ENCODE measurements at places on chromosomes 11 and 22.

GRCh38 chr11:7546324-7546791 lies 32.6 kb downstream of the PPFIBP2 start:
- no peak for DNase-seq

DNA sequence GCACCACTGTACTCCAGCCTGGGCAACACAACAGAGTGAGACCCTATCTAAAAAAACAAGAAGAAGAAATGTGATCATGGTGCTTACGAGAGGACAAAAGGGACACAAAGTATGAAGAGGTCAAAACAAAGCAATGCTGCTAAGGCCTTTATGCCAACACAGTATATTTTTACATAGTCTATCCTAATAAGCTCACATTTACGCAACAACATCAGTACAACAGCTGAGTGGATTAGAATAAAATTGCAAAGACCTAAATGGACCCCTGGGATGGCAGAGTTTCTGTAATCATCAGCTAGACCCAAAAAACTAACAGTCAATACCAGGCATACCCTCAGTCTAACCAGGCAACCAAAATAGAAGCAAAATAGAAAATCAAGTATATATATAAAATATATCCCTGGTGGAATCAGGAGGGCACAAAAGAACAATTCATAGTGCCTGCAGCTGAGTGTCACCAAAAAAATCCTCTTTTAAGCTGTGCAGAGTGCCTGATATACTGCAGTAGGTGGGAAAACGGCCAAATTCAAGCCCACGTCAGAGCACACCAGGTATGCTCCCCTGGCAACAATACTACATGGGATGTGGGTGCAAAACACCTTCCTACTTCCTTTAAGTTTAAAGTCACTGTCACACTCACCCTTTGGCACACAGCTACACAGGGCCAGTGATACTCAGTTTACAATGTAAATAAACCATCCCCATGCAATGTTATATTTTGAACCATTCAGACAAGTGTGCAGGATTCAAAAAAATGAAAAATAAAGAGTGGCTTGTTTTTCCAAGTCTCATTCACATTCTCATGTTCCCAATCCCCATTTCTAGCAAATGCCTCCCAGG lies 57.8 kb downstream of the RBFOX2 start:
- no peak for DNase-seq

GRCh38 chr11:99554232-99554903 lies 533.6 kb downstream of the CNTN5 start:
- DNase-seq: no peak

GRCh38 chr22:49986325-49986724 lies 25.8 kb downstream of the PIM3 start:
- DNase-seq: no peak

DNA sequence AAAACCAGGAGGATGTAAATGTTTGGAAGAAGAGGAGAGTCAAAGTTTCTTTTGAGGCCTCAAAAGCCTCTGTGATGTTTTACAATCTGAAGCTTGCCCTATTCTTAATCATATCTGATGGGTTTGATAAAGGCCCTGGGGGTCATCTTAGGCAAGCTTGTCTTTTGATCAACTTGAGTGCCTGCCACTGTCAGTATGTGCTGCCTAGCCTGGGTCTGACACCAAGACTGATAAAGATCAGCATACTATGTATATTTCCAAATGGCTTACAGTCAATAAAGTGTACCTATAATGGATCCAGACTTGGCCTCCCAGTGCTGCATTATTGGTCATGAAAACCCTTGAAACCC lies 12.7 kb downstream of the EHF start:
- no peak for DNase-seq

All from activated T-helper 1 cell treated with Interleukin-2 at 50 U/mL for 16 hours (primary cell).